ENCODE measurements at places on chromosomes 4 and X.

- DNase-seq = no peak
These were observed 294.1 kb downstream of the ARHGAP10 start for GRCh38 chr4:148025981-148026380.

DNA sequence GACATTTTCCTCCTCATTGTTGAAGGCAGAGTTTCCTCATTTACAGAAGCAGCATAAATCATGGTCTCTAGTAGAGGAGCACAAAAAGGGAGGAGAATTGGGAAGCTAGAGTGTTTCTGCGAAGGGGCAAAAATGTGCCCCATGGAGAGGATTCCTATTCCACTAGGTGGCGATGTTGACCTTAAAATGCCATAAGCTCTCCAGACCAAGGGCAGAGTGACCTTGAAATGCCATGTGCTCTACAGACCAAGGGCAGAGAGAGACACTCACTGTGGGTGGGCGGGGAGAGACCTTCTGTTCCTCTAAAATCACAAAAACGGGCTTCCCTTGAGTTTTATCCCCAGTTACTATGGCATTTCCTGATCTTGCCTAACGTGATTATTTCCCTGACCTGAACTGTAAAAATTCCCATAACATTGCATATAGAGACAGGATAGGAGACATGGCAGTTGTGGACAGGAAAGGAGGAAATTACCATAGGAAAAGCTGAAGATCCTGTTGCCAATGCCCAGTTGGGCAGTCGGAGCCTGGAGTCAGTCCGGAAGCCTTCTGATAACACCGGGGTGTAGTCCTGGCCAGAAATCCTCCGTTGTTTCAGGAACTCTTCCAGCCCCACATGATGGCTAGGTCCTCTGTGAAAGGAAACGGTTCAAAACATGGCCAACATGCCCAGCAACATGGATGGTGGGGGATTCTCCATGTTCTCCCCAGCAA lies 567.7 kb downstream of the MAGEB5 start:
- DNase-seq = peak; percentile 8

GRCh38 chrX:85963736-85964135 lies 83.6 kb downstream of the CHM start:
- DNase-seq = no peak

GRCh38 chr4:154626793-154627484 lies 14.5 kb upstream of the FGG start:
- DNase-seq = peak; percentile 67

GRCh38 chr4:165381821-165382373 lies 3.1 kb downstream of the CPE start:
- DNase-seq = no peak

DNA sequence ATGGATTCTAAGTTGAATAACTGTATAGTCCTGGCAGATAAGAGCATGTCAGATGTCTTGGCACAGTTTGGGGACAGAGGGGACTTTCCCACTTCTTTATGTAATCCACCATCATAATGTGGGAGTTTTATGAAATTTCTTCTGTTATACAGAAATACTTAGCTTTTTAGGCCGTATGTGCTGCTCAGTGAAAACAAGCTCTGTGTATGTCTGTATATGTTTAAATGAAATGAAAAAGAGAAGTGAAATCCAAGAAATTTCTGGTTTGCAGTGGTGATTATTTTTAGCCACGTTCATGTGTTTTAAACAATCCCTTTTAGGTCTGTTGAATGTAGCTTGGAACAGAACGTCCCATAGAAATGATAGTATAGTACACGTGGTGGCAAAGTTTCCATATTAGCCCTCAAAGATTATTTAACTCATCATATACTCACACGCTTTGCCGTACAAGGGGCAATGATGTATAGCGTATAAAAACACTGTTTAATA lies 41.0 kb downstream of the GAB1 start:
- DNase-seq = no peak

GRCh38 chr4:23374259-23374658 lies 515.6 kb downstream of the PPARGC1A start:
- no peak for DNase-seq

DNA sequence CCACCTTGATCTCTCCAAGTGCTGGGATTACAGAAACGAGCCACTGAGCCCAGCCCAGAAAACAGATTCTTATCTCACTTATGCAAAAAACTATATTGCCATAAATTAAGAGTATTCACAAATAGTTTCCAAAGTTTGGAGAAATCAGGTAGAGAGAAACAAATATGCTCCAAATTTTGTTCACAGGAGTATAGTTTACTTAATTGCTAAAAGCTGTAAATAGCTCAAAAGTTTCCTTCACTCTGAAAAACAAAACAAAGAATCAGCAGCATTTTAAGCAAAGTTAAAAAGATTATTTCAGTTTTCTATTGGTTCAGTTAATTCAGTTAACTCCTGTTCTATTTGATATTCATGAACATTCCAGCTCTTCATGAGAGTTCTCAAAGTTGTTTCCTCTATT lies 18.5 kb upstream of the GRPEL1 start:
- no peak for DNase-seq

GRCh38 chr4:89823416-89823815 lies 13.5 kb downstream of the SNCA start:
- DNase-seq = no peak

- no peak for DNase-seq
These were observed 581.6 kb upstream of the FTHL17 start for GRCh38 chrX:31653422-31653821.

- DNase-seq = no peak
These were observed 187.5 kb upstream of the SLITRK2 start for GRCh38 chrX:145630081-145630480.

GRCh38 chr4:185540487-185541120 lies 5.3 kb upstream of the PDLIM3 start:
- DNase-seq = peak; percentile 47

Measured in brain (organoid and tissue), 16 donors.